ENCODE measurements at places on chromosomes 6 and 20.
A peak's percentile ranks its signal among the peaks of the same experiment; 100 is the strongest.

DNA sequence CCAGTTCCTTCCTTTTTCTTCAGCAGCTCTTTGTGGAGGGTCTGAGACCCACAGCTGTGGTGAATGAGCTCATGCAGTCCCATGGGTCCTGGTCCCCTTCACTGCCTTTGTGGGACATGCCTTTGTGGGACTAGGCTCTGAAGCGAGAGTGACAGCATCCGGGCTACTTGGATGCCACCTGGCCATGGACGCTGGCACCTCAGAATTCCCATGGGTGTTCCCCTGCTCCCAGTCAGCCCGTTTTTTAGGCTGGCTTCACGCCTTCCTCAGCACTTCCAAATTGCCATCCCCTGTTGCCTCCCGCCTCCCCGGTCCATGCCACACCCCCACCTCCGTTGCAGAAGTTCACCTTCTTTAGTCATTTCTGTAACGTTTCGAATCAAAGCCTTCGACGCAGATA is 45.1 kb downstream of the RAMACL start:
- no peaks in the 10 kb centered on the region for H3K27me3 ChIP-seq
- peak overlapping the region; percentile 93 for H3K27ac ChIP-seq
- peak; percentile 66 for ATAC-seq
- peaks cover 11% of the 10 kb centered on the region for H3K36me3 ChIP-seq
- H3K4me1 ChIP-seq = peaks cover 22% of the 10 kb centered on the region

DNA sequence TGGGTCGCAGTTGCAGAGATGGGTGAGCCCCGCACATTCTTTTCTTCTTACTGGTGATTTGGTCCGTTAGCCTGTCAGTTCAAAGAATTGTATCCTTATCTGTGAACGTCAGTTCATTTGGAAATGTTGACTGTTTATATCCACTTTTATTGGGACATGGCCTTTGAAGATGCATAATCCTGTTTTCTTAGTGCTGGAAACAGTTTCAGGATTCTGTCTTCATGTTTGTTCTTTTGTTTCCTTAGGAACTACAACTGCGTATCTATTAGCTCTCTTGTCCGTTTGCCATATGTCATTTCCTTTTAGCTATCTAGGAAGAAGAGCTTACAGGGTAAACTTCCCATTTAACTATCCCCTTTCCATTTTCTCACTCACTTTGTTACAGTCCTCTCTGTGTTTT is 35.0 kb upstream of the TULP1 start:
- peaks cover 11% of the 10 kb centered on the region for H3K36me3 ChIP-seq
- no peaks in the 10 kb centered on the region for H3K4me1 ChIP-seq
- ATAC-seq = no peak
- no peak overlapping the region for H3K4me3 ChIP-seq
- H3K27me3 ChIP-seq = peaks cover 64% of the 10 kb centered on the region
- H3K27ac ChIP-seq = no peak overlapping the region

DNA sequence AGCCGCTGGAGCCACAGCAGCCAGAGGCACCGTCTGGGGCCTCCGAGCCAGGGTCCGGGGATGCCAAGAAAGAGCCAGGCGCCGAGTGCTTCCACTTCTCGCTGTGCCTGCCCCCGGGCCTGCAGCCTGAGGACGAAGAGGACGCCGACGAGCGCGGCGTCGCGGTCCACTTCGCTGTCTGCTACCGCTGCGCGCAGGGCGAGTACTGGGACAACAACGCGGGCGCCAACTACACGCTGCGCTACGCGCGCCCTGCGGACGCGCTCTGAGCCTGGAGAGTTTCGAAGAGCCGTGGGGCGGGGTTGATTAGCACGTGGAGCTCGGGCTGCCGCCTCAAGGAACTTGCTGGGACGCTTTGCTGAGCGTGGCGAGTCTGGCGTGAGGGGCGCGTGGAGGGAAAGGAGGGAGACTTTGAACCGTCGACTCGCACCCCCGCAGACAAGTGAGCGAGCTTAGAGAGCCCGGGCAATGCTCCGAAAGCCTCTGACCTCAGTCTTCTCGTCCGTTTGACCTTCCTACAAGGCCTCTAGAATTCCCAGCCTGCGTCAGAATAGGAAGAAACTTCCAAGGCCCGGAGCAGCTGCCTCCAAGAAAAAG is 1.3 kb downstream of the PPP1R3G start:
- H3K4me1 ChIP-seq = peaks cover 31% of the 10 kb centered on the region
- no peak overlapping the region for H3K27ac ChIP-seq
- H3K4me3 ChIP-seq = peak overlapping the region; percentile 47
- H3K36me3 ChIP-seq = no peaks in the 10 kb centered on the region
- peaks cover 57% of the 10 kb centered on the region for H3K27me3 ChIP-seq
- no peak for ATAC-seq

GRCh38 chr6:130218134-130218533 is 4.6 kb downstream of the SAMD3 start:
- H3K27ac ChIP-seq = no peak overlapping the region
- H3K4me3 ChIP-seq = no peak overlapping the region
- no peaks in the 10 kb centered on the region for H3K36me3 ChIP-seq
- H3K27me3 ChIP-seq = no peaks in the 10 kb centered on the region

DNA sequence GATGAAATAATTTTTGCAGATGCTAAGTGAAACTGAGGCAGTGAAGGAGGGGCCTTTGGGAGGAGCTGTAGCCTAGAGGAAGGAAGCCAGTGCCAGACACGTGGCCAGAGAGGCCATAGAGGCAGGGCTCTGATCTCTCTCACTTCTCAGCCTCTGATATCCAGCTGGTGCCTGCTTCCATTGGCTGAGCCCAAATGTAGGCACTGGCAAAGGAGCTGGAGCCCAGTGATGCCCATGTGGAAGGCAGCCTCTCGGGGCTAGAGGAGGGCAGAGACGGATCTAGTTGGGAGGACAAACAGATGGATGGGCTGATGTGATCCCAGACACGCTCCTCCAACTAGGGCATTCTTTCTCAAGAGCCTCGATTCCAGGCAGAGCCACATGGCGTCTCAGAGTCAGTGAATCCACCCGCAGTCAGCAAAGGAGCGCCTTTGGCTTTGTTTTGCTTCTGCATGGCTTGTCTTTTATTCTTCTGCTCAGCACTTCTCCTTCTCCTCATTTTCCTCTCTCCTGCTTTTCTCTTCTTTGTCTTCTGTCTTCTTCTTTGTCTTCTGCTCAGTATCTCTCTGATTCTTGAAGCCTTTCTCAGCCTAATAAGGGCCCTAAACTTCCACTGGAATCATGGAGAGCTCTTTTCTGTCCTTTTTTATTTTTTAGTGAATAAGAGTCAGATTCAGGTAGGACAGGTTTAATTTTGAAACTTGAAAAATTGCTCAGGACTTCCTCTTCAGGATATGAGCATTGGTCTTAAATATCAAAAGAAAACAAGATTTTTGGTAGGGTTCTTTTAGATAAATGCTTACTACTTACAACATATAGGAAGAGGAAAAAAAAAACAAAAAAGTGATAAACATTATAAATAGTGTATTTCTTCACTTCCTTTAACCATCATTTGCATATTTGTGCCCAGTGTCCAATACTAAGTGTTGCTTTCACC is 41.8 kb downstream of the CYP24A1 start:
- no peak overlapping the region for H3K4me3 ChIP-seq
- H3K27me3 ChIP-seq = peaks cover 14% of the 10 kb centered on the region
- H3K27ac ChIP-seq = no peak overlapping the region
- no peak for ATAC-seq

GRCh38 chr6:113848280-113848679 is 8.9 kb upstream of the MARCKS start:
- no peak overlapping the region for H3K4me3 ChIP-seq
- H3K4me1 ChIP-seq = no peaks in the 10 kb centered on the region
- no peaks in the 10 kb centered on the region for H3K36me3 ChIP-seq
- ATAC-seq = no peak

GRCh38 chr20:59301343-59302007 is 1.1 kb downstream of the EDN3 start:
- H3K4me3 ChIP-seq = no peak overlapping the region
- H3K27me3 ChIP-seq = peaks cover 81% of the 10 kb centered on the region
- H3K36me3 ChIP-seq = no peaks in the 10 kb centered on the region
- no peak for ATAC-seq
- H3K4me1 ChIP-seq = no peaks in the 10 kb centered on the region
- H3K27ac ChIP-seq = no peak overlapping the region

DNA sequence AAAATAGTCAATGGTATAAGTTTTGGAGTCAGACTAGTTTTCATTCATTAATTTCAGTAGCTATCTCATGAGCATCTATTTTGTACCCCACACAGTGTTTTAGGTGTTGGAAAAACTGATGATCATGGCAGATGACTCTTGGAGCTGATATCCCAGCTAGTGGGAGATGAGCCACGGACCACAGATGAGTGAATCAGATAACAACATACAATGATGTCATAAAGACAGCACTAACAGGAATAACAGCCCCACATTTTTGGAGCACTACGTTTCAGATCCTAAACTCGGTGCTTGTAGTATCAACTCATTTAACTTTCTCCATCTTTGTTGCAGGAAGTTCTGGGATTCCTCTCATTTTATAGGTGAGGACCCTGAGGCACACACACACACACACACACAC is 67.8 kb upstream of the EDN3 start:
- no peak for ATAC-seq
- no peak overlapping the region for H3K4me3 ChIP-seq
- H3K27ac ChIP-seq = no peak overlapping the region
- H3K4me1 ChIP-seq = no peaks in the 10 kb centered on the region
- H3K27me3 ChIP-seq = no peaks in the 10 kb centered on the region

DNA sequence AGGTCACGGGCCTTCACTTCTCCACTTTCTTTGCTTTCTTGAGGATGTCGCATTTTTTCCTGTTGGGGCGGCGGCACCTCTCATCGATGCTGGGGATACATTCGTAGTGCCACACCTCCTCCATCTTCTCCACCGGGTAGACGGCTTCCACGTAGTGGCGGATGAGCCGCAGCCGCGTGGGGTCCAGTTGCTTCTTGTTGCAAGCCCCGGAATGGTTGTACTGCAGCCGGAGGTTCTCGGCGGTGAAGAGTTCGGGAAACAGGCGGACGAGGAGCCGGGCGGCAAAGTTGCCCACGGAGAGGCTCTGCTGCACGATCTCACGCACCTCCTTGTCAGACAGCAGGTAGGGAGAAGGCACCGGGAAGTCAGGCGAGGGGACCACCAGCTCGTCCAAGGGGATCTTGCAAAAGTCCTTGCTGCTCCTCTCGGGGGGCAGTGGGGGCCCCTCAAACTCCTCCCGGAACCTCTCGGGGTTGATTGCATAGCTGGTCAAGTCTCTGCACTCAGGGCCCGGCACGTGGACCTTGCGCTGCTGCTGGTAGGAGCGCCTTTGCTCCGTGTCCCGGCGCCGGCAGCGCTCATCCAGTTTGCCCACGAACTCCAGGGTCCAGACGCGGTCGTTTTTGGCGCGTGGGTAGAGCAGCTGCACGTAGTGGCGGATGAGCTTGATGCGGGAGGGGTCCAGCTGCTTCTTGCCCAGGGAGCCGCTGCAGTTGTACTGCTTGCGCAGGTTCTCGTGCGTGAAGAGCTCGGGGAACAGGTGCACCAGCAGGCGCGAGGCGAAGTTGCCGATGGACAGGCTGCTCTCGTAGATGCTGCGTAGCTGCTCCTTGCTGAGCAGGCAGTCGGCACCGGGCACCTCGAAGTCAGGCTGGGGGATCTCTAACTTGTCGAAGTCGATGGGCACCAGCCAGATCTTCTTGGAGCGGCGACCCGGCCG is 41.0 kb downstream of the MTRES1 start:
- no peak overlapping the region for H3K27ac ChIP-seq
- no peak overlapping the region for H3K4me3 ChIP-seq
- no peak for ATAC-seq
- H3K4me1 ChIP-seq = peaks cover 6% of the 10 kb centered on the region
- H3K36me3 ChIP-seq = peaks cover 32% of the 10 kb centered on the region

GRCh38 chr6:61909486-61909885 is 376.5 kb downstream of the KHDRBS2 start:
- H3K27me3 ChIP-seq = no peaks in the 10 kb centered on the region
- no peak for ATAC-seq
- no peaks in the 10 kb centered on the region for H3K4me1 ChIP-seq
- H3K27ac ChIP-seq = no peak overlapping the region
- H3K36me3 ChIP-seq = peaks cover 7% of the 10 kb centered on the region
- no peak overlapping the region for H3K4me3 ChIP-seq

DNA sequence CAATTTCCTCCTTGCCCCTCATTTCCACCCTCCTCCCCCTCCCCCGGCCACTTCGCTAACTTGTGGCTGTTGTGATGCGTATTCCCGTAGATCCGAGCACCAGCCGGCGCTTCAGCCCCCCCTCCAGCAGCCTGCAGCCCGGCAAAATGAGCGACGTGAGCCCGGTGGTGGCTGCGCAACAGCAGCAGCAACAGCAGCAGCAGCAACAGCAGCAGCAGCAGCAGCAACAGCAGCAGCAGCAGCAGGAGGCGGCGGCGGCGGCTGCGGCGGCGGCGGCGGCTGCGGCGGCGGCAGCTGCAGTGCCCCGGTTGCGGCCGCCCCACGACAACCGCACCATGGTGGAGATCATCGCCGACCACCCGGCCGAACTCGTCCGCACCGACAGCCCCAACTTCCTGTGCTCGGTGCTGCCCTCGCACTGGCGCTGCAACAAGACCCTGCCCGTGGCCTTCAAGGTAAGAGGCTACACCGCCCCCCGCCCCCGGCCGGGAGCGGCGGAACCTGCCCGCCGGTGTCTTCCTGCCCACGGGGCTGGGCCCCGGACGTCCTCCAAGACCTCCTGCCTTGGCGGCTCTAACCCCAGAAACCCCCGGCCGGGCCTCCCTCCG is 44.9 kb upstream of the SUPT3H start:
- peak overlapping the region; percentile 92 for H3K4me3 ChIP-seq
- peak; percentile 54 for ATAC-seq
- H3K36me3 ChIP-seq = no peaks in the 10 kb centered on the region
- peaks cover 71% of the 10 kb centered on the region for H3K27me3 ChIP-seq
- peaks cover 59% of the 10 kb centered on the region for H3K4me1 ChIP-seq

- no peak overlapping the region for H3K4me3 ChIP-seq
- no peak overlapping the region for H3K27ac ChIP-seq
- no peaks in the 10 kb centered on the region for H3K4me1 ChIP-seq
Observed at GRCh38 chr6:101296169-101296960, 97.1 kb upstream of the GRIK2 start.

GRCh38 chr20:63565699-63566335 is 8.2 kb downstream of the HELZ2 start:
- H3K4me1 ChIP-seq = peaks cover 34% of the 10 kb centered on the region
- ATAC-seq = no peak
- peaks cover 12% of the 10 kb centered on the region for H3K36me3 ChIP-seq
- H3K4me3 ChIP-seq = no peak overlapping the region
- H3K27ac ChIP-seq = no peak overlapping the region

GRCh38 chr6:84019842-84020211 is 13.7 kb upstream of the MRAP2 start:
- ATAC-seq = no peak
- no peak overlapping the region for H3K4me3 ChIP-seq
- H3K36me3 ChIP-seq = no peaks in the 10 kb centered on the region
- no peak overlapping the region for H3K27ac ChIP-seq
- H3K27me3 ChIP-seq = no peaks in the 10 kb centered on the region

GRCh38 chr20:8019998-8020247 is 362 bp upstream of the TMX4 start:
- H3K4me1 ChIP-seq = peaks cover 18% of the 10 kb centered on the region
- H3K27me3 ChIP-seq = no peaks in the 10 kb centered on the region
- no peaks in the 10 kb centered on the region for H3K36me3 ChIP-seq
- no peak overlapping the region for H3K27ac ChIP-seq
- no peak overlapping the region for H3K4me3 ChIP-seq

All from stimulated activated memory B cell treated with anti-CD40 and anti-IgM and Interleukin-4, amounts not matched to agents 10 μg/mL and 1 μg/mL and 100 μg/mL, for 72 hours (primary cell).